GM04503 (cell line): ENCODE measurements at places on chromosomes 13 and 19.

GRCh38 chr19:27780367-27781075 lies 1432.4 kb downstream of the UQCRFS1 start:
- no peak for DNase-seq

DNA sequence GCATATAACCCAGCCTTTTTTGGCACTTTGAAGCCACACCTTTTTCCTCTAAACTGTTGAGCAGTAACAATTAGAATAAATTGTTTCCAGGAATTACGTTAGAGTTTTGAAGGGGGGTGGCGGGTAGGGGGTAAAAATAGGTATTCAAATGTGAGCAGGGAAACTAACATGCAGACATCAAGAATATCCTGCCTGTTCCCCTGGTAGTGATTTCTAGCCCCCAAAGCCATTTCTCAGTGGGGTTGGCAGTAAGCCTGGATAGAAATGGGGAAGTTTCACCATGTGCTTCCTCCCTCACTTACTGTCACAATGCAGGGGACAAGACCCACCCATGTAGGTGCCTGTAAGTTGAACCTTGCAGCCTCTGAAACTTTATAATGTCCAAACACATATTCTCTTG lies 3.8 kb downstream of the DOCK9 start:
- DNase-seq = no peak

DNA sequence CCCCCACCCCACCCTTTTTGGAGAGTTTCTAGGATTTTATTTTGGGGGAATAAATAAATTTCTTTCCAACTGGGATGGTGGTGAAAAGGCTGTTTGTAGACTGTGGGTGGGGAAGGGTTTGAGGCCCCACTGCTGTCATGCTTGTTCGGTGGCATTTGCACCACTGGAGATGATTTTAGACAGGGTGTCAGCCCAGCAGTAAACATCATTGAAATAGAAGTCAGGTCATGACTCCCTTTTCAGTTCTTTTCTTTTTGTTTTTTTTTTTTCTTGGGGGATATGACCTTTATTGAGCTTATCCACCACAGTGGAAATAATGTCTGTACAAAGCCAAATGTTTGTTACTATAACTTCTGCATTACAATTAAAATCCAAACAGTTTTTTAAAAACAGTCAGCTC lies 14.1 kb downstream of the UBAC2 start:
- no peak for DNase-seq

GRCh38 chr13:26784704-26785639 lies 24.4 kb upstream of the GPR12 start:
- no peak for DNase-seq

GRCh38 chr13:103878891-103879605 lies 812.8 kb upstream of the SLC10A2 start:
- no peak for DNase-seq
